ENCODE measurements at places on chromosomes 13 and 19.

- no peak for DNase-seq
Observed at GRCh38 chr19:15812060-15812722, 3.3 kb downstream of the OR10H1 start.

DNA sequence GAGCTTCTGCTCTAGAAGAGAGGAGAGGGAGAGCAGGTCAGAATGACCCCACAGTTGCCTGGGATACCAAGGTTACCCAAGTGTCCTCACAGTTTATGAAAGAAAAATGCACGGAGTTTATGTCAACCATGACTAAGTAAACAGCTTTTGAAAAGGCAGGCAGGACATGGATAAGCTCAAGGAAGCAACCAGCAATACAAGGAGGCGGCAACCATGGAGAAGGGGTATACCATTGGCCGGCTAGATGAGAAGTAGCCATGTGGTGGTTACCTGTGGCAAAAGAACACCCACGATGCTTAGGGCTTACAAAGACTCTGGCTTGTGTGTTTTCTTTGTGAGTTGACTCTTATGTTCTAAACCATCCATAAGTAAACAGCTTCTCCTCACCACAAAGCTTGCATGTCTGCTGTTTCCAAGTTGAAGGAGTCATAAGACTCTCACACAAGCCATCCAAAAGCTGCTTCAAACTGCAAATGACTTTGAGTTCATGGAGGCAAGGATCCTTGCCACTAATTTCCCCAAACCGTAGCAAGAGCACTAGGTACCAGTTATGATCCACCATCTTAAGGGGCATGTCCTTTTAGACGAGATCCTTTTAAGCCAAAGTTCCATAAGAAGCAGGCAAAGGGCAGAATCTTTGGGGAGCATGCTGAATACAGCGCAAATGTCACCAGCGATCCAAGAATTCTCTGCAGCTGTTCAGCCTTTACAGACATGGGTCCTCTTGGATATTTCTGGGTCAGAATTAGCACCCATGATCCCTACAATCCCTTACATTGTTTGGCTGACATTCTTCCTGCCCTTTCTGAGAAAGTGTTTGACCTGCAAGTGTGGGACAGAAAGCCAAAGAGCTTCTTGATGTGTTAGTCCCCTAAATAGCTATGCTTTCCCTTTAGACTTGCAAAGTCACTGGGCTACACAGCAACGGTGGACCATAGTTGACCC is 74.8 kb upstream of the IPO5 start:
- no peak for DNase-seq

DNA sequence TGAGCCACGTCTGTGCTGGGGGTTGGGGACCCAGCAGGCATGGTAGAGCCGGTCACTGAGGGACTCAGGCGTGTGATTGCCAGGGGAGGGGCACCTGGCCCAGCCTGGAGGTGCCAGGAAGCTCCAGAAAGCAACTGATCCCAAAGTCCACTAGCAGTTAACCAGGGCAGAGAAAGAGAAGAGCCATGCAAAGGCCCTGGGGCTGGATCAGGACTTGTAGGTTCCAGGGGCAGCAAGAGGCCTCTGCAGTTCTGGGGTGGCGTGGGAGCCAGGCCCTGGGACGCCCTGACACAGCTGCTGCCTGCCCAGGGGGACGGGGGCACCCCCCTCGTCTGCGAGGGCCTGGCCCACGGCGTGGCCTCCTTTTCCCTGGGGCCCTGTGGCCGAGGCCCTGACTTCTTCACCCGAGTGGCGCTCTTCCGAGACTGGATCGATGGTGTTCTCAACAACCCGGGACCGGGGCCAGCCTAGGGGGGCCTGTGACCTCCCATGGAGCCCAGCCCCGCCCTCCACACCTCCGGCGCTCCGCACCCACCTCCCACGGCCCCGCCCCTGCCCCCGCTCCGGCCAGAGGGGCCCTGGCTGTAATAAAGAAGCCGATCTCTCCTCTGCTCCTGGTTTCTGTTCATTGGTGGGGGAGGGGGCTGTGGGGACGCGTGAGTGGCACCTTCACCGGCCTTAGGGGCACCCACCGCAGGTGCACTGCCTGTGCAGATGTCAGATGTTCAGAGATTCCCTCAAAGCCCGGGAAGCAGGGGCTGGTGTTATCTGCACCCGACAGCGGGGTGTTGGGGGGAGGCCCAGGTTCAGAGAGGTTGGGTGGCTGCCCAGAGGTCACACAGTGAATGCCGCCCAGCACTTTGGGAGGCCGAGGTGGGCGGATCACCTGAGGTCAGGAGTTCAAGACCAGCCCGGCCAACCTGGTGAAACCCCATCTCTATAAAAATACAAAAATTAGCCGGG is 4.1 kb downstream of the AZU1 start:
- DNase-seq, result no peak

- no peak for DNase-seq
Observed at GRCh38 chr19:29303069-29303718, 90.2 kb upstream of the UQCRFS1 start.

- DNase-seq, result peak; percentile 24
Observed at GRCh38 chr19:4206818-4207484, 22.4 kb upstream of the EBI3 start.

- DNase-seq, result no peak
Observed at GRCh38 chr19:22832031-22832762, at the start of gene ZNF723. ZNF723 (plus strand) TSS chr19:22832291; CDS start chr19:22832380, 89 bp downstream.

GRCh38 chr19:44212866-44213346 is 574 bp downstream of the ZNF227 start:
- peak; percentile 13 for DNase-seq

- DNase-seq, result no peak
Observed at GRCh38 chr13:107251341-107251740, 683.4 kb upstream of the ARGLU1 start.

GRCh38 chr19:24074720-24075454 is 12.1 kb upstream of the ZNF254 start:
- DNase-seq, result peak; percentile 13

DNA sequence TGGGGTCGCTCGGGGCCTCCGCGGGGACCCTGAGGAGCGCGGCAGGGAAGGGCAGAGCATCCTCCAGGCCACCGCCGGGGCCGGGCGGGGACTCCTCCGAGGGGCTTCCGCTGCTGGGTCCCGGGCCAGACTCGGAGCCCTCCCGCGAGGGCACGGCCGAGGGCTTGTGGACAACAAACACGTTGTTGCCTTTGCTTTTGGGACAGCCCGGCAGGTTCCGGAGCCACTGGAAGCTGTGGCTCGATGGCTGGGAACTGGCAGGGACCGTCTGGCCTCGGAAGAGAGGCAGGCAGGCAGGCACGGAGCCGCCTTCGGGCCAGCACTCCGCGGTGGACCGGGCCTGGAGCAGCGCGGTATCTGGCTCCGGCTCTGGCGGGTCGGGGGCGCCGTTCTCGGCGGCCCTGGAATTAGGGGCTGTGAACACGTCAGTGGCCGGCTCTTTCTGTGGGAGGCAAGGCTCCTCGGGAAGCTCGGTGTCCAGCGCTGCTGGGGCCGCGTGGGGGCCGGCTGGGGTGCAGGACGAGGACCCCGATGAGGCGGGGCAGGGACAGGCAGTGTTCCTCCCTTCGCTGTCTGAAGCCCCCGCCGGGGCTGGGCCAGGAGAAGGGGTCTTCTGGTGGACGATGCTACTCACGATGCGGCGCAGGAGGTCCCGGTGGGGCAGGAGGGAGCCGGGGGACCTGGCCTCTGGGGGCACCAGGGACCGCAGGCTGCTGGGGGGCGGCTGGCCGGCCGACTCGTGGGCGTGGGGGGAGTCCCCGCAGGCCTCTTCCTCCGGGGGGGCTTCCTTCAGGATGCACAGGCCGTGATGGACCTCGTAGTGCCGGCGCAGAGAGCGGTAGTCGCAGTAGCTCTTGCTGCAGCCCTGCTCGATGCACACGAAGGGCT is 27.6 kb downstream of the ZNF541 start:
- no peak for DNase-seq

DNA sequence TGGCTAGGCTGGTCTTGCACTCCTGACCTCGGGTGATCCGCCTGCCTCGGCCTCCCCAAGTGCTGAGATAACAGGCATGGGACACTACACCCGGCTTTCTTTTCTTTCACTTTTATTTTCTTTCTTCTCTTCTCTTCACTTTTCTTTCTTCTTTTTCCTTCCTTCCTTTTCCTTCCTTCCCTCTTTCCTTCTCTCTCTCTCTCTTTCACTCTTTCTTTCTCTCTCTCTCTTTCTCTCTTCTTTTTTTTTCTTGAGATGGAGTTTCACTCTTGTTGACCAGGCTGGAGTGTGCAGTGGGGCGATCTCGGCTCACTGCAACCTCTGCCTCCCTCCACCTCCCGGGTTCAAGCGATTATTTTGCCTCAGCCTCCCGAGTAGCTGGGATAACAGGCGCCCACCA is 812 bp upstream of the ZNF493 start:
- no peak for DNase-seq

- peak; percentile 95 for DNase-seq
Observed at GRCh38 chr19:8342684-8343482, at the start of gene KANK3. KANK3 (minus strand) TSS chr19:8343262; CDS start chr19:8337828, 5,434 bp downstream.

- DNase-seq, result no peak
Observed at GRCh38 chr13:97766749-97767148, 186.7 kb upstream of the IPO5 start.

DNA sequence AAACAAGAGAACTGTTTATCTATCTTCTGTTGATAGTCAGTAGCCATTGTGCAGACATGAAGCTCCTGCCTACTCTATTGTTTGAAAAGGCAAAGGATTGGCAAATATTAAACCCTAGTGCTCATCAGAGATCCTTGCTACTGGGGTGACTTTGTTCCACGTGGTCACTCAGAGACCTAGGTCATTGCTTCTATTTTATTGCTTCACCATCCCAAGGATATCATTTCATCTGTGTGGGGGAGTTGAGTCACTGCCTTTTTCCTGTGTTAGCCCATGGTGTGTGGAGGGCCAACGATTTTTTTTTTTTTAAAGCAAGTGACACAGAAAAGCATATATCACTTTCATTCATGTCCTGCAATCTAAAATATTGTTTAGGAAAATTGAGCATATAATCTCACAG is 254.1 kb upstream of the RXFP2 start:
- no peak for DNase-seq

- DNase-seq, result peak; percentile 74
Observed at GRCh38 chr13:43848001-43848649, 31.4 kb downstream of the CCDC122 start.

GRCh38 chr13:65872448-65872847 is 1357.7 kb downstream of the PCDH9 start:
- DNase-seq, result no peak

GRCh38 chr13:76813891-76814290 is 72.3 kb downstream of the KCTD12 start:
- no peak for DNase-seq

DNA sequence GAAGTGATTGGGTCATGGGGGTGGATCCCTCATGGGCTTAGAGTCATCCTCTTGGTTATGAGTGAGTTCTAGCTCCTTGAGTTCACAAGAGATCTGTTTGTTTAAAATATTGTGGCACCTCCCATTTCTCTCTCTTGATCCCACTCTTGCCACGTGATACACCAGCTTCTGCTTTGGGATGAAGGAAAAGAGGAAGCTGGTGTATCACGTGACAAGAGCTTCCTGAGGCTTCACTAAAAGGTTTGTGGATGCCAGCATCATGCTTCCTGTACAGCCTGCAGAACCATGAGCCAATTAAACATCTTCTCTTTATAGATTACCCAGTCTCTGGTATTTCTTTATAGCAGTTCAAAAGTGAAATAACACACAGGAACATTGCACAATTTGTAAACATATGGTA is 352.5 kb upstream of the ATXN8OS start:
- no peak for DNase-seq

- no peak for DNase-seq
Observed at GRCh38 chr19:39797083-39797482, 18.4 kb downstream of the LEUTX start.

DNA sequence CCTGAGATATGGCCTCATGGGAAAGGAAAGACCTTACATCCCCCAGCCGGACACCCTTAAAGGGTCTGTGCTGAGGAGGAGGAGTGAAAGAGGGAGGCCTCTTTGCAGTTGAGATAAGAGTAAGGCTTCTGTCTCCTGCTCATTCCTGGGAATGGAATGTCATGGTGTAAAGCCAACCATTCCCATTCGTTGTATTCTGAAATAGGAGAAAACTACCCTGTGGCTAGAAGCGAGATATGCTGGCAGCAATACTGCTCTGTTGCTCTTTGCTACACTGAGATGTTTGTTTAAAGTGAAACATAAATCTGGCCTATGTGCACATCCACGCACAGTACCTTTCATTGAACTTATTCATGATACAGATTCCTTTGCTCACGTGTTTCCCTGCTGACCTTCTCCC is 783 bp upstream of the ZNF587B start:
- DNase-seq, result no peak

DNA sequence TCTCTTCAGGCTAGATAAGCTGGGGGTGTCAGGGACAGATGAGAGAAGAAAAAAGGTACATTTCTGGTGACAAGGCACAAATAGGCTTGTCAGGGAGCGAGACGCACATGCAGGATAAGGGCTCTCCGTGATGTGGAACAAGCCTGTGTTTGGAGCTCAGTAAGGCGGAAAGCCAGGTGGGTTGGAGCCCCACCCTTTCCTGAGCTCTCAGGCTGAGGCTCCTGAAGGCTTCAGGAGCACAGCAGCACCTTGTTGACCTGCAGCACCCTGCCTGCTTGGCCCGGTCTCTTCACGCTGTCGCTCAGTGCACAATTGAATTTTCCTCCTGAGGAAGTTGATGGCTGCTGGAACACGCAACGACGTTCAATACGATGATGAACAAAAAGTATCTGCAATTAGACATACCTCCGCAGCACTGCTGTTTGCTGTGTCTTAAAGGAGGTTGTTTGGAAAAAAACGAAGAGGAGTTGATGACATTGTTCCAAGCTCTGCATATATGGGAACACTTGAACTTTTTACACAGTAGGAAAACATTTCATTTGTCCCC is 29.3 kb downstream of the SERP2 start:
- DNase-seq, result no peak

DNA sequence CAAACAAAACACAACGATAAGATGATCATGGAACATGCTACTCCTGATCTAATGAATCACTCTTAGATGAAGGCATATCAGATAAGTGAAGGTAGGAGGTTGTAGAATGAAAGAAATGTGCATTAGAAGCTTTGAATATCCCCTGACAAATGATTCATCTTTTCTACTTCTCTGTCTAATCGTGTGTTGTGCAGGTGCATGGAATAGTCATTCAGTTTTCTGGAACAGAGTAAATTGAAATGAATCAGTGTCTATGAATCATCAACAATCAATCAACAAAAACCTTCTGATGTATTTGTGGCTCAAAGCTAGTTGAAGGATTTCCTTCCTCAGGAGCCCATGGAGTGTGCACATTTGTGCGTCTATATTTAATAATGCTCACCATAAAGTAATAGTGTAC is 1290.4 kb upstream of the PCDH20 start:
- DNase-seq, result no peak

Data from inflammatory macrophage treated with lipopolysaccharide for 1 hour (primary cell).